ENCODE measurements at places on chromosomes 7 and 10.

GRCh38 chr10:63383141-63383540 lies 82.6 kb downstream of the JMJD1C start:
- no peak overlapping the region for H3K27ac ChIP-seq
- H3K27me3 ChIP-seq, result no peaks in the 10 kb centered on the region
- peaks cover under 1% of the 10 kb centered on the region for H3K4me1 ChIP-seq
- no peaks in the 10 kb centered on the region for H3K36me3 ChIP-seq
- no peak overlapping the region for H3K4me3 ChIP-seq

- DNase-seq, result no peak
- H3K4me1 ChIP-seq, result peaks cover 18% of the 10 kb centered on the region
- H3K27me3 ChIP-seq, result no peaks in the 10 kb centered on the region
- no peaks in the 10 kb centered on the region for H3K36me3 ChIP-seq
Measured at GRCh38 chr10:60283397-60283796, 106.3 kb downstream of the ANK3 start.

DNA sequence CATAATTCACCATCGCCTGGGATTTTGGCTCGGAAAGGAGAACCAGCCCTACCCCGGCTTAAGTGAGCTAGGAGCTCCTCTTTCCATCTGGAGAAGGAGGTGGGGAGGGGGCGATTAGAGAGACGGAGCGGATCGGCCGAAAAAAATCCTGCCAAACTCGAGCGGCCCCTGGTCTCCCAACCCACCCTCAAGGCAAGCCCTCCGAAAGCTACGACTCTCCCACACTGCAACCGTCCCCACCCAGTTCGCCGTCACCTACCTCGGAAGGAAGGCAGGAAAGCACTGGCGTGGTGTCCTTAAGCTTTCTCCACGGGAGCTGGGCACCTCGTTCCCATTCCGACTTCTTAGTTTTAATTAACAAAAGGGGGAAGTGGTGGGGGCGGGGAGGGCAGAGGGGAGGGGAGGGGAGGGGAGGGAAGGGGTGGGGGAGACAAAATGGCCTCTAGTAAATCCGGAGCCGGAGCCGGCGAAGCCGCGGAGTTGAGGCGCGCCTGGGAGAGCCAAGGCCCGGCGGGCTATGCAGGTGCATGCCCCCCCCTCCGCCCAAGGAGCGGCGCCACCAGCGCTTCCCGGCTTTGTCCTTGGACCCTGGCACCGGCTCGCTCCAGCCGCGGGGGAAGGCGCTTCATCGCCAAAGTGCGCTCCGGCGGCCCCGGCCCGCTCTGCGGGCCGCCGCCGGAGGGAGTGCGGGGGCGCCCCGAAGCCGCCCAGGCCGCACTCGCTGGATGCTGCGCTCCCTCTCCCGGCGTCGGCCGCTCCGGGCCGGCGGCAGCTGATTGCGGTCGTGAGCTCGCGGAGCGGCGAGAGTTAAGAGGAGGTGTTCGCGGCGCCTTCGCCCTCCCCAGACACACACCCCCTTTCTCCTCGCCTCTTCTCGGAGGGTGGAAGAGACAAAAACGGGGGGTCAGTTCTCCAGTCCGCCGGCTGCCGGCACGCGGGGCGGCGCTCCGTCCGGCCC lies at the start of gene LRRC4:
Gene LRRC4 (minus strand): TSS at position 784 of the 958 bp plus-strand sequence. CDS start 797 bp downstream, outside the sequence.
- H3K27ac ChIP-seq, result no peak within 1 kb of the TSS
- peak; percentile 81 for DNase-seq
- H3K4me3 ChIP-seq, result peak within 1 kb of the TSS; percentile 82

GRCh38 chr10:68877482-68878110 lies 23.5 kb upstream of the DDX50 start:
- 0 out of 2 replicates have a peak overlapping the region, but pooled peaks have one; percentile 57 for H3K27ac ChIP-seq
- peak overlapping the region; percentile 10 for H3K4me3 ChIP-seq
- DNase-seq, result peak; percentile 34
- H3K36me3 ChIP-seq, result no peaks in the 10 kb centered on the region

GRCh38 chr10:71255808-71256660 lies 43.7 kb downstream of the UNC5B start:
- no peaks in the 10 kb centered on the region for H3K27me3 ChIP-seq
- H3K27ac ChIP-seq, result no peak overlapping the region
- H3K4me1 ChIP-seq, result peaks cover 29% of the 10 kb centered on the region

DNA sequence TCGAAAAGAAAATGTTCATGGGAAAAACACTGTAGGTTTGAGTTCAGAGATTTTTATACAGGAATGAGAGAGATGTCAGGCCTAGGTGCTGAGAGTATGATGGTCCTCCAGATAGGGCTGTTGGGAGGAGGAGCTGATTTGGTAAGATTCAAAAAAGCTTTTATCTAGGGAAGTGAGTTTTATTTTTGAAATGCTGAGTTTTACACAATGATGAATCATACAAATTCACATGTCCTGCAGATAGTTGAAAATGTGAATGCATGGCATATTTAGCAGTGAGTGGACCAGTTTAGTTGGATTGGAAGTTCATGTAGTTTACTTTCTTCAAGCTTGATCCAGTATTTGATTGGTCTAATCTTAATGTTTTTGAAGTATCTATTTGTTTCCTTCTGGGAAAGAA lies 154.8 kb downstream of the LRRC4 start:
- DNase-seq, result no peak
- H3K27me3 ChIP-seq, result no peaks in the 10 kb centered on the region
- no peak overlapping the region for H3K27ac ChIP-seq
- no peak overlapping the region for H3K4me3 ChIP-seq
- H3K36me3 ChIP-seq, result no peaks in the 10 kb centered on the region

DNA sequence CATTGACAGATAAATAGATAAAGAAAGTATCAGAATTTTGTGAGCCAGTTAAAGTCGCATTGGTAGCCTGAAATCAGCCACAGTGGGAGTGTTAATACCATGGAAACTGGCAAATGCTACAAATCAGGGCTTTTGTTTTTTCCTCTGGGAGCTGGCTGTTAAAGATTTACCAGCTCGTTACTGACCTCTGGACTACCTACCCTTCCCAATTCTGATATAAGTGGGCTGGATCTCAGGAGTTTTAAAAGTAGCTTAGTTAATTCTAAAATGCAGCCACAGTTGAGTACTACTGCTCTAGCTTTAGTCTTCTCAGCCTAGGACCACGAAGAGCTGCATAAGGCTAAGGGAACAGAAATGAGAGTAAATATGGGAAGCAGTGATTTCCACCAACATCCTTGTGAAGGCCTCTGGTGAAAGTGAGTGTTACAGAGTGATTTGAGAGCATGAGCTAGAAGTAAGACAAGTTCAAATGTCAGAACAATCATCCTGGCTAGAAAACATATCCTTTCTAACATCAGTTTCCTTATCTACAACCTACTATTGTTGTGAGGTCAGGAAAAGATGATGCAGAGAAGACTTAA lies 53.2 kb downstream of the A1CF start:
- H3K27me3 ChIP-seq, result no peaks in the 10 kb centered on the region
- no peak for DNase-seq
- no peak overlapping the region for H3K27ac ChIP-seq
- H3K4me1 ChIP-seq, result no peaks in the 10 kb centered on the region
- no peak overlapping the region for H3K4me3 ChIP-seq

GRCh38 chr7:98214811-98215321 lies 3.6 kb downstream of the BHLHA15 start:
- H3K36me3 ChIP-seq, result no peaks in the 10 kb centered on the region
- DNase-seq, result no peak
- H3K27ac ChIP-seq, result no peak overlapping the region
- no peak overlapping the region for H3K4me3 ChIP-seq

DNA sequence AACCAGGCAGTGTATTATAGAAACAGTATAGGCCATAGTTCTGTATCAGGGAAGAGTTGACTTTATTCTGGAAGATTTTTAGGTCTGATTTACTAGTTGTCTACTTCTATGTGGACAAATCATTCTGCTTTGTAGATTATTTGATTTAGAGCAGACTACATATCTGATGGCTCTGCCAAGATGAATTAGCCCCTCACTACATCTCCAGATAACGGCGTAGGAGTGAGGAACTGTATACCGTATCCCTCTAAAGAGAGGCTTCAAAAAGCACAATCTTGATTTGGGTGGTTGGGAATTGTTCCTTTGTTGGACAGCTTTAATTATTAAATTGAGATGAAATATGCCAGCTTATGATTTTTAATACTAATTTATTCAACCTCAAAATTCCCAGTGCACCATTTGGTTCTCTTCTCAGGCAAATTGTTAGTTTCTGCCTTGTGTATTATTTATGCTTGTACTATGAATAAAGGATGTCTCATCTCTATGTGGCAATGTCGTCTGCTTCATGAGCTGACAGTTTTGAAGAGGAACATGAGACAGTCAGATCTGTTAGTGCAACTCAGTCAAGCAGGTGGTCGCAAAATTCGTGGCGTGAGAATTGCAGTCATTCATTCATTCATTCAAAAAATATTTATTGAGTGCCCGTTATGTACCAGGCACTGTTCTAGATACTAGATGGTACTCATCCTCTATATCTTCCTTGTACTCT lies 422.8 kb downstream of the EXOC4 start:
- no peak for DNase-seq
- peaks cover 25% of the 10 kb centered on the region for H3K4me1 ChIP-seq
- no peaks in the 10 kb centered on the region for H3K27me3 ChIP-seq
- no peak overlapping the region for H3K4me3 ChIP-seq
- H3K36me3 ChIP-seq, result no peaks in the 10 kb centered on the region

DNA sequence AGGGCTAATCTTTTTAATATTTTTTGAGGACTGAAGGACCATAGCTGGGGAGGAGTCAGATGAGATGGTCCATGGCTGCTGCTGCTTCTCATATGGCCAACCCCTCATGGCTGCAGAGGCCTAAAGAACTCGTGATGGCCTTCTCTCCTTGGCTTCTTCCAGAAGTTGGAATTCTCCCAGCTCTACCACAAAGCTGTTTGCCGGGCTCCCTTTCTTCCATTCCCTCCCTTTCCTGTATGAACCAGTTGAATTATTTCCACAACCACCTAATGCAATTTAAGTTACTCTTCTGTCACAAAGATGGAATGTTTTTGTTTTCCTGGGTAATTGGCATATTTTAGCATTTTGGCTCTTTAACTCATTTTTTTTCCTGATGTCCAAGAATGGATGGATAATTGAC lies 80.7 kb downstream of the PHTF2 start:
- no peaks in the 10 kb centered on the region for H3K27me3 ChIP-seq
- H3K36me3 ChIP-seq, result no peaks in the 10 kb centered on the region
- no peak for DNase-seq
- H3K4me1 ChIP-seq, result peaks cover 7% of the 10 kb centered on the region
- no peak overlapping the region for H3K4me3 ChIP-seq
- no peak overlapping the region for H3K27ac ChIP-seq

DNA sequence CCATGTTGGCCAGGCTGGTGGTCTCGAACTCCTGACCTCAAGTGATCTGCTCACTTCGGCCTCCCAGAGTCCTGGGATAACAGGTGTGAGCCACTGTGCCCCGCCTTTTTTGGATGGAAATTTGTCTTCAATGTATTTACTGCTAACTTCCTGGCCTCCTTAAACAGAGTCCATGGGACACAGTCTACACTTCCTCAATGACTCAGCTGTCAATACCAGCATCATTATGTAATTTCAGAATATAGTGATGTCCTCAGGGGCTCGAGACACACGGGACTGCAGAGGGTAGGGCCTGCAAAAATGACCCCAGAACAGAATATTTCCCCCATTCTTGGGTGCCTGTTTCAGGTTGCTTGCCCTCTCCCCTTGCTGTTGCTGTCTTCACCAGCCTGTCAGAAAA lies 31.1 kb downstream of the CAMK2G start:
- H3K4me1 ChIP-seq, result no peaks in the 10 kb centered on the region
- no peak for DNase-seq
- no peak overlapping the region for H3K4me3 ChIP-seq
- H3K27me3 ChIP-seq, result no peaks in the 10 kb centered on the region

- H3K4me3 ChIP-seq, result no peak overlapping the region
- no peak overlapping the region for H3K27ac ChIP-seq
- no peaks in the 10 kb centered on the region for H3K4me1 ChIP-seq
- no peak for DNase-seq
Measured at GRCh38 chr10:111247781-111248389, 171.1 kb downstream of the ADRA2A start.

GRCh38 chr10:65548001-65548400 lies 1377.8 kb upstream of the LRRTM3 start:
- H3K4me1 ChIP-seq, result no peaks in the 10 kb centered on the region
- H3K27me3 ChIP-seq, result no peaks in the 10 kb centered on the region
- no peak overlapping the region for H3K4me3 ChIP-seq
- H3K36me3 ChIP-seq, result no peaks in the 10 kb centered on the region

DNA sequence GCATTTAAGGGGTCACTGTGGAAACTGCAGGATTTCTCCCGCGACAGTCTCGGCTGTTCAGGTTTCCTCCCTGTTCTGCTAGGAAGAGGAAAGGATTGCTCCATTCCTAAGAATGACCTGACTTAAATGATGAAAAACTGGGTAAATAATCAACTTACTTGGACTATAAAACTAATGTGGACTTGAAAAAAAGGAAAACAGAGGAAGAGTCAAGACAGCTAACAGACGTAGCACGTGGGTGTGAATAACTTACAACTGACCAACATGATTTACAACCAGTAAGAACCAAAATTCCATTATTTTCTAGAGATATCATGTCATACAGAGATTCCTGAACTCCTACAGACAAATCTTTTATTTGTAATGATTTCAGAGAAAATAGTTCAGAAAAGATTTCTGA lies 93.8 kb downstream of the ADAM12 start:
- no peak overlapping the region for H3K4me3 ChIP-seq
- no peak for DNase-seq
- H3K27ac ChIP-seq, result no peak overlapping the region
- no peaks in the 10 kb centered on the region for H3K4me1 ChIP-seq
- no peaks in the 10 kb centered on the region for H3K36me3 ChIP-seq

DNA sequence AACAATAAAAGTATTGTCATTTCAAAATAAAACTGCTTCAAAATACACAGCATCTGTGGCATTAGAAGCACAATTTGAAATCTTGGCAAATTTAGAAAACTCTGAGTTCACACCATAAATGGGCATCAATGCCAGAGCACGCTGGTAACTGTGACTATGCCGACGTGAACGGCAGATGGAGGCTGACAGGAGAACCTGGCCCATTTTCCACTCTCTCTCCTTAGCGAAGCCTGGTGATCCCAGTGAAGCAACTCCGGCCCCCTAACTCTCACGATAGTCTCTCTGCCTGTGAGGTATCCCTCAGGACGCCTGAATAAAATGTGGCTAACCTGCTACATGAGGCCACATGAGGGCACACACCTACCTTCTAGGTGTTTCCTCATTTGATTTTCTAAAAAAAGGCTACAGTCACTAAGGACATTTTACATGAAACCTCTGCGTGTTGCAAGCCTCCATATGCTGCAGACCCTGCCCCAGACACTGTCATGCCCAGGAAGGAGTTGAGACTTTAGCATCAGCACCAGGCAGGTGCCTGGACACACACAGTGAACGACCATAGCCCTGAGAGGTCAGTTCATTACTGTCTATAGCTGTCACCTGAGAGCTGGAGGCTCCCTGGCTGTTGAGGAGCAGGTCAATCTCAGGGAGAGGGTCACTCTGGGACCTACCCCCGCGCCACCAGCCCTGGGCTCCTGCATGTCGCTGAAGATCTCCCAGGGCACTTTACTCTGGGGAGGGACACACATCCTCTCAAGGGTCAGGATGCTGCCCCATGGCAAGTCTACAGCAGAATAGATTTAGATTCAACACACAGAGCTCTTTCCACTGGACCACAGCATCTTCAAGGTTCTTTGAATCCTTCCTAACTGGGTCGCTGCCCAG lies 62.9 kb upstream of the CAMK2B start:
- no peaks in the 10 kb centered on the region for H3K27me3 ChIP-seq
- H3K27ac ChIP-seq, result no peak overlapping the region
- H3K4me1 ChIP-seq, result no peaks in the 10 kb centered on the region
- H3K4me3 ChIP-seq, result no peak overlapping the region
- H3K36me3 ChIP-seq, result no peaks in the 10 kb centered on the region

- no peak overlapping the region for H3K4me3 ChIP-seq
- peaks cover 33% of the 10 kb centered on the region for H3K4me1 ChIP-seq
- H3K27me3 ChIP-seq, result no peaks in the 10 kb centered on the region
- no peak overlapping the region for H3K27ac ChIP-seq
Measured at GRCh38 chr10:109963439-109963838, 40.1 kb upstream of the XPNPEP1 start.

Data from GM23338 (cell line).